Stimulated activated CD4-positive, alpha-beta T cell treated with anti-CD3 and anti-CD28 coated beads, Interleukin-4, amount 100 ng/mL, for 4 hours (primary cell): ENCODE measurements at places on chromosomes 2 and 18.

GRCh38 chr2:210337159-210337558 is 22.2 kb upstream of the MYL1 start:
- DNase-seq, result no peak

GRCh38 chr2:223586261-223586660 is 15.9 kb downstream of the SCG2 start:
- no peak for DNase-seq

- DNase-seq, result no peak
Measured at GRCh38 chr18:66346833-66347588, 256.9 kb downstream of the CDH19 start.

DNA sequence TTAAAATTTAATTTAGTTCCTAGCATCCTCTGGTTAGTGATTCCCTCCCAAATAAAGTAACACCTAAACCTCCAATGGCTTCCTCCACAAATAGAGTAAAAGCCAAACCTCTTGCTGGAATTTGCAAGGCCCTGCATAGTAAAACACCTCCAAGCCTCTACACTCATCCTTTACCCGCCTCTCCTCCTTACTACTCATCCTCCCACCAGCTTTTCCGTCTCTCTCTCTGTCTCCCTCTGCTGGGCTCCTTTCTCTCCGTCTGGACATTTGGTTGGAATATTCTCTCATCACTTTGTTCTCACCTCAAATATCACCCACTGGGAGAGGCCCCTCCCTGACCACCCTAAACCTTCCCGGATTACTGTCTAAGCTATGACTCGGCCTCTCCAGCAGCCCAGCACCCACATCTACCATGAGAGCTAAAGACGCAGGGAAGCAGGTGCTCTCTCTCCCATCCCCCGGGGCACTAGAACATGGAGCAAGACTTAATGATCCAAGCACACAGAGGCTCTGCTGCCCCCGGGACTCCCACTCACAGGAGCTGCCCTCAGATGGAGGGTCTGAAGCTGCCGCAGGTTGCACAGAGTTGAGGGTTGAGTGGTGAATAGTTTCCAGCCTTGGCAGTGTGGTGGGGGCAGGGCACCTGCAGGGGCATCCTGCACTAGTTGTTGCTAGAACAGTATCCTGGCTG is 167.2 kb downstream of the FBXO15 start:
- DNase-seq, result no peak

DNA sequence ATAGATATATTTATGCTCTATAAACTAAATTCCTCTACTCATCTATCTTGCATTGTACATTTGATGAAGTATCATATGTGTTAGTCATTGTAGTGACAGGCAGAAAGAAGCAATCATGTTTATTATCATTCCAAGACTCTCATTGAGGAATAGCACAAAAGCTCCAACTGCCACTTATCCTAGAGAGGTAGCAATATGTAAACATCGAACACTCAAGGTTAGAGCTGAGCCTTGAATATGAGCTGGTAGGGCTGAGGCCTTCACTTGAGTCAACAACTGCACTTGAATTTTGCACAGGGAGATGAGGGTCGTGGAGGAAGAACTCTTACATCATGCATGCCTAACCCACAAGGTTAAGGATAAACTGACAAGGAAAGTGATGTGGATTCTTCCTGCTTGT is 900.9 kb downstream of the CPS1 start:
- DNase-seq, result no peak

GRCh38 chr2:230885463-230886130 is 20.9 kb downstream of the ITM2C start:
- no peak for DNase-seq

- no peak for DNase-seq
Measured at GRCh38 chr2:165886487-165887146, 67.0 kb downstream of the TTC21B start.
